Eye (tissue), 1 donor: ENCODE measurements at places on chromosomes 11 and 22.

GRCh38 chr11:134521452-134522289 lies 109.6 kb upstream of the B3GAT1 start:
- no peak for DNase-seq

- DNase-seq, result no peak
Observed at GRCh38 chr11:117187007-117187406, 8.5 kb downstream of the SIDT2 start.

GRCh38 chr22:47112994-47113852 lies 350.8 kb downstream of the TBC1D22A start:
- DNase-seq, result peak; percentile 6

DNA sequence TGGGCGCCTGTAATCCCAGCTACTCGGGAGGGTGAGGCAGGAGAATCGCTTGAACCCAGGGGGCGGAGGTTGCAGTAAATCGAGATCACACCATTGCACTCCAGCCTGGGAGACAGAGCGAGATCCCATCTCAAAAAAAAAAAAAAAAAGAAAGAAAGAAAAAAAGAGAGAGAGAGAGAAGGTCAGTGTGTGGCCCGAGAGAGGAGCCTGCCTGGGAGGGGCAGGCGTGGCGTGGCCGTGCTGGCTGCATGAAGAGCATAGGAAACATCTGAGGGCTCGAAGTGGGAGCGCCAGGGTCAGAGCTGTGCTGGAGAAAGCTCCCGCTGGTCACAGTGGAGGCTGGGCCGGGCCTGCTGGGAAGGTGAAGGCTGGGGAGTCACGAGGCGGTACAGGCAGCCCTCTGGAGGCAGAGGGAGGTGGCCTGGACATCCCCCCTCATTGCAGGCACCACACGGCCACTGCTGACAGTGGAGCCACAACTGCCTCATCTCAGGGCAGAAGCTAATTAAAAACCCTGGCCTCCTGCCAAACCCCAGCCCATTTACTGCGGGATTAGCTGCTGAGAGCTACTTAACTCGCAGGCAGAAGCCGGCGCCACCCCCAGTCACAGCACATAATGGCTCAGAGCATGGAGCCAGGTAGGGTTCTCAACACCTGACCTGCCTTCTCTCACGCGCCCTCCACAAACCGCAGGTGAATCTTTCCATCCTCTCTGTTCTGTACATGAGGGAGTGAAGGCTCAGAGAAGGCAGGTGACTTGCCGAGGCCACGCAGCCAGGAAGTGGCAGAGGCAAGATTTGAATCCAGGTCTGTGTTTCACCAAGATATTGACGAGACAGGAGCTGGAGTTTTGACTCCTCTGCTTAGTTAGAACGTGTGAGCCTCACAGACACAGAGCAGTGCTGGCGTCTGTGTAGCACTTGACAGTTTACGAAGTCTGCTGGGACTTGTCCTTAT lies 32.6 kb downstream of the NFAM1 start:
- peak; percentile 89 for DNase-seq

DNA sequence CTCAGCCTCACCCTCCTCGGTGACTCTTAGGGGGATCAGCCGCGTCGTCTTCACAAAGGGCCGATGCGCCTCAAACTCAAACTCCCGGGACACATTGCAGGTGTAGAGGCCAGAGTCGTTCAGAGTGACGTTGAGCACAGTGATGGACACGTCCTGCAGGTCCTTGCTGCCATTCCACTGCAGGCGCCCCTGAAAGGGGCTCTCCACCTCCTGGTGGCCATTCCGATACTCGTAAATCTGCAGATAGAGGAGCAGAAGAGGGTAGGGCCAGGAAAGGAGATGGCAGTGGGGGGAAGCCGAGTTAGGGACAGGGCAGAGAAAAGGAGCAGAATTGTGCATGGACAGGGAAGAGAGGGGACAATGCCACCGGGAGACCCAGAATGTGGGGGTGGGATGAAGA lies 12.0 kb downstream of the SCN3B start:
- no peak for DNase-seq

DNA sequence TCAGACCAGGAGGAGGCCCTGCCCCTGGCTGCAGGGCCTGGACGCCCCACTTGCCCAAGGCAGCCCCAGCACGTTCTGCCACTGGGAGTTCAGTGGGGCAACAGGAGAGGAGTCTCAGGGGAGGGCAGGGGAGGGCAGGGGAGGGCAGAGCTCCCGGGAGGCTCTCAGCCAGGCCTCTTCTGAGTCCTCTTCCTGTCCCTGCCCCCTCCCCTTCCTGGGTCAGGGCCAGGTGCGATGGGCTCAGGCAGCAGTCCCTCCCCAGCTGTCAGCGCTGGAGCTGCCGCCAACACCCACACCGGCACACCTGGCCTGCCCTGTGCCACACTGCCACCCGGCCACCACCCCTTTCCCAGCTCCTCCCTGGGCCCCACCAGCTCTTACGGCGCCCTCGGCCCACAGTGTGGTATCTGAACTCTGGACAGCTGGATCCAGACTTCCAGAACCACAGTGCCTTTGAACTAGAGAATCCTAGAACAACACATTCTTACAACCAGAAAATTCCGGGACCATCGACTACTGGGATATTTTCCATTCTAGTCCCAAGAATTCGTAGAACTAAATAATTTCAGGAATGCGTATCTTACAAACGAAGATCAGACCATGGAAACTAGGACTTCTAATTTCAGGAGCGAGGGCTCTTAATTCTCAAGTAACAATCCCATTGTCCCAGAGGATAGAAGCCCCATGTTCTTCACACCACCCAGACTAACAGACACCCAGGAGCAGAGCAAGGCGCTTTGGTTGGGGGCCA lies 21.8 kb downstream of the RPL3 start:
- DNase-seq, result peak; percentile 24

DNA sequence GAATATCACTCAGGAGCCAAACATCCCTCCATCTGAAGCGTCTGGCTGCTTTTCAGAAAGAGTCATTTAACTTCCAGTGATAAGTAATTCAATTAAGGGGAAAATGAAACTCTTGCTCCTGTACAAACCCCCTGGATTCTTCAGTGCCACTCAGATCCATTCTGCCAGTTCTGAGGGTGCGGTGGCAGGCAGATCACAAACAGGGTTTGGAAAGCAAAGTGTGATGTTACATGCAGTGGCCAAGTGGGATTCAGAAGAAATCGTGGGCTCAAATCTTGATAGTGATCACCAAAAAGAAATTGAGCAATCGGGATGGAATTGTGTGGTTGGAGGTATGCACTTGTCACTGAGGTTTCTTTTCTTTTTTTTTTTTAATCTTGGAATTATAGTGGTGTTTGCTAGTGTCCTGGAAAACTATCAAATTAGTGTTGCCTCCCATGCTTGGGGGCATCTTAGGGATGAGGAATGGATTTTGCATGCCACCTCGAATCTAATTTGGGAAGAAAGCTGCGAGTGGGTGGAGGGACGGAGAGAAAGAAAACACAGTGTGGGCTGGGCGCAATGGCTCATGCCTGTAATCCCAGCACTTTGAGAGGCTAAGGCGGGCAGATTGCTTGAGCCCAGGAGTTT lies 22.5 kb upstream of the RTL6 start:
- DNase-seq, result no peak

DNA sequence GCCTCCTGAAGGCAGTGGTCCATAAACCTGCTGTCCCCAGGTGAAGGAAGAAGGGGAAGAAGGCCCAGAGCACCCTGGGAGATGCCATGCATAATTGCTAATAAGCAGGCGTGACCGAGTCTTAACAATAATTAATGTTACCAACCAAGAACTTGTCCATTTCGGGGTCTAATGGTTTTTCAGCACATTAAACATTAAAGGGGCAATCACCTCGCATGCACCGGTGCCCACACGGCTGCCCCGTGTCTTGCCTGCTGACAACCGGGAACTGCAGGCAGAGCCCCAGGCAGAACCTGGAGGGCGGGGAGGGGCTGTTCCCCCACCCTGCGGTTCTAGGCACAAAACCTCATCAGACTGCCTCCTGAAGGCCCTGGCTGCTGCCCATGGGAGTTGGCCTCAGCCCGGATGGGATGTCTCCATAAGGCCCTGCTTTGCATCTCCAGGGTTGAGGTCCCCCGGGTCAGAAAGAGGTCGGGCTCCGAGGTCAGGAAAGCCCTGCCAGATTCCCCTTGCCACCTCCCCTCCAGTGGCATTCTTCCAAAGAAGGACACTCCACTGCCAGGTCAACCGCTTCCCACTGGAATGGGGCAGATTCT lies 169.0 kb downstream of the BUD13 start:
- DNase-seq, result no peak

DNA sequence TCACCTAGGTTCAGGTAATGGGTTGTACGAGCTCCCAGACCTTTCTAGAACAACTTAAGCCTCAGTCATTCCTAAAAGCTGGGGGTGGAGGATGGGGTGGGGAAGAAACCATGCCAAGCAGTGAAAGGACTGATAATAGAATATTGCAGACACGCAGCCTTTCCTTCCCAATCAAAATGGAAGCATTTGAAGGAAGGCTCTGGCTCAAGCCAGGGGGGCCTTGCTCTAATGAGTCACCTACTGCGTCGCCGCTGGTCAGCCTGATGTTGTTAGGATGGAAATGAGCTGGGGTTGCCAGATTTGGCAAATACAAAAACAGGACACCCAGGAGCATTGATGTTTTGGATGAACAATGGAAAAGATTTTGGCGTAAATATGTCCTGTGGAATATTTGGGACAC lies 6.2 kb downstream of the SYT12 start:
- no peak for DNase-seq

- no peak for DNase-seq
Observed at GRCh38 chr22:22720724-22721261, 76.4 kb downstream of the GGTLC2 start.

GRCh38 chr11:44085330-44085729 lies 10.1 kb upstream of the EXT2 start:
- DNase-seq, result no peak

DNA sequence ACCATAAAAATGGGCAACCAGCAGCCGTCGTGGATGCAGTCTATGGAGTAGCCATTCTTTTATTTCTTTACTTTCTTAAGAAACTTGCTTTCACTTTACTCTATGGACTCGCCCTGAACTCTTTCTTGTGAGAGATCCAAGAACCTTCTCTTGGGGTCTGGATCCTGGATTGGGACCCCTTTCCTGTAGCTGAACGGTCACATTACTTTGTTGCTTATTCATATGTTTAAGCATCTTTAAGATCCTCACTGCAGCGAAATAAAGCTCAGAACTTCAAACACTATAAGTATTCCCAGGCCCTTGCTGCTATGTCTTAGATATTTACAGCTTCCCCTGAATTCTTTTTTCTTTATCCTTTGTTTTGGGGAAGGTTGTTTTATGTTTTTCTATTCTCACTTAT lies 187.8 kb upstream of the DDI1 start:
- DNase-seq, result no peak

DNA sequence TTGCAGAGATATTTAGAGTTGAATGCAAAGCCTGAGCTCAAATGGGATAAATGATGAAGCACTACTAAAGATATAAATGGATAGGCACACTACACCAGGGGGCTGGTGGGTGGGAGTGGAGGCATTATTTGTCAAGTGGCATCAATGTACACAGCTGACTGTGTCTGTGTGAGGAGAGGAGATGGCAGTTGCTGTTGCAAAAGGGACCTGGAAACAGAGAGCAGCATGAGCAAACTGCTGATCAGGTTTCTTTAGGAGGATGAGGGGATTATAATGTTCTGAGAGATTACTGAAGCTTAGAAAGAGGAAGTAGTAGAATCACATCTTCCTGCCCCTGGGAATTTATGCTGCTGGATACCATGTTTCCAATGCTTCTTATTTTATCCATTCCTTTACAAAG lies 39.4 kb upstream of the LIN7C start:
- DNase-seq, result peak; percentile 5

- no peak for DNase-seq
Observed at GRCh38 chr11:76616676-76617552, 53.6 kb downstream of the LRRC32 start.

DNA sequence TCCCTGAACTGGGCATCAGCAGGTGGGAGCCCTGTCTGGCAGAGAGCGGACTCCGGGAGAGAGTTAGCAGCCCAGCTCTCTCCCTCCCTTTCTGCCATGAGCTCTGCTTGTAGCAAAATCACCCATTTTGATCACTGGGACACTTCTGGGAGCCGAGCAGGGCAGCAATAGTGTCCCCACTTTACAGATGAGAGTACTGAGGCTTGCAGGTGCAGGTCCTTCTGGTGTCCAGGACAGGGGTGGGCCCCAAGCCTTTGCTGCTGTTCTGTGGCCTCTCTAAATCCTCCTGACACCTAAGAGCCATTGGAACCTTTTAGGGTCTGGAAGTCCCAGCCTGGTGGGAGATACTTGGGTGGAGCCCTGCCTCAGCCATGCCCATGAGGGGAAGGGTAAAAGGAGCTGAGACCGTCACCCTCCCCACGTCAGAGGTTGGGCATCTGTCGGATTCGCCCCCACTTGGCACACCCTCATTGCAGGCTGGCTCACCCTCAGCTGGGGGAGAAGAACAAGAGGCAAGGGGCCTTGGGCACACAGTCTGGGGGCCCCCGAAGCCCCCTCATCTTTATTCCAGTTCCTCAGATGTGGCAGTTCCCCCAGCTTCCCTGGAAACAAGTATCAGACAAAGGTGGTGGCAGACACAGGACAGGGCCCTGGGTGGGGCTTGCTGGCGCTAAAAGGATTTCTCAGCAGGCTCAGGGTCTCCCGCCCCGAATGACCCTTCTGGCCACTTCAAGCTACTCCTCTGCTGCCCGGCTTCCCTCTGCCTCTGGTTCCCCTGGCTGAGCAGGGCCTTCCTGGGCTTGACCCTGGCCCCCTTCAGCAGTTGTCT lies 4.5 kb downstream of the RIN1 start:
- no peak for DNase-seq

GRCh38 chr11:69479591-69480271 lies 1.7 kb upstream of the LINC01488 start:
- no peak for DNase-seq

DNA sequence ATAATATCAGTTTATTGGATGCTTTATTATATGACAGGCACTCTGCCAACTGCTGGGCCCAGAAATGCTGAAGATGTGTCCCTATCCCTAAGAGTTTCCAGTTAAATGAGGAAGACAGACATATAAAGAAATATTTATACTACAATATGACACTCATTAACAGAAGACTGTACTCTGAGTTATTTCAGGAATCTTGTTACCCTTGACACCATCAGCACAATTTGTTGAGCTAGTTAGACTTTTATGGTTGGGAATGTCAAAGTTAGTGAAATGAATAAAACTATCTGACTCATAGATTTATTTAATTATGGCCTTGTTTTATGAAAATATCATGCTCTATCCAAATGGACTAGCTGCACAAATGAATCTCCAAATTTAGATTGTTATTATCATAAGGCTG lies 25.6 kb upstream of the MSANTD4 start:
- no peak for DNase-seq

GRCh38 chr11:20661445-20661844 lies 7.9 kb upstream of the NELL1 start:
- no peak for DNase-seq

DNA sequence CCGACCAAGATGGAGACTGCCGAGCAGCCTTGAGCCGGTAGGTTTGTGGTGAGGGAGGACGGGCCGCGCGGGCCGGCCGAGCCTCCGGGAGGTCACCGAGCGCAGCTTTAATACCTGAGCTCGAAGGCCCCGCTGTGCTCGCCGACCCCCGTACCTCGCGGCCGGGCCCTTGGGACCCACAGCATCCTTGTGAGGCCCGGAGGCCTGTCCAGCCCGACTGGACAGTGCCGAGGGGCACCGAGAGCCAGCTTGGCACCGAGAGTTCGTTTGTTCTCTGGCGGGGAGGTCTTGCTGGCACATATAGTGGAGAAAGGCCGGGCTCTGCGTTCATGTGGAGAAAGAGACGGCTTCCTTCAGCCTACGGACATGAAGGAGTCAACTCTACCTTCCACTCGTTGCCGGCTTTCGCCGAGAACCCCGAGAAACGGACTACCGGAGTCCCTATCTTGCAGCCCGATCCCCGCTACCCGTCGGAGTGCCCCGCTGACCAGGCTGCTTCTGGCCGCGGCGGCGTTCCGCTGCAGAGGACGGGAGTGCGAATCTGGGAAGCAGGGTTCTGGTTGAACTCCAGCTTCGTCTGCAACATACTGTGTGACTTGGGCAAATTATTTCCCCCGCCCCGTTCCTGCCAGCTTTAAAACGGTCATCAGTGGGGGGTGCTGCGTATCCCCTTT lies 349 bp downstream of the TSSC4 start:
- DNase-seq, result no peak
